ENCODE measurements at places on chromosomes 6 and 20.
A peak's percentile ranks its signal among the peaks of the same experiment; 100 is the strongest.

DNA sequence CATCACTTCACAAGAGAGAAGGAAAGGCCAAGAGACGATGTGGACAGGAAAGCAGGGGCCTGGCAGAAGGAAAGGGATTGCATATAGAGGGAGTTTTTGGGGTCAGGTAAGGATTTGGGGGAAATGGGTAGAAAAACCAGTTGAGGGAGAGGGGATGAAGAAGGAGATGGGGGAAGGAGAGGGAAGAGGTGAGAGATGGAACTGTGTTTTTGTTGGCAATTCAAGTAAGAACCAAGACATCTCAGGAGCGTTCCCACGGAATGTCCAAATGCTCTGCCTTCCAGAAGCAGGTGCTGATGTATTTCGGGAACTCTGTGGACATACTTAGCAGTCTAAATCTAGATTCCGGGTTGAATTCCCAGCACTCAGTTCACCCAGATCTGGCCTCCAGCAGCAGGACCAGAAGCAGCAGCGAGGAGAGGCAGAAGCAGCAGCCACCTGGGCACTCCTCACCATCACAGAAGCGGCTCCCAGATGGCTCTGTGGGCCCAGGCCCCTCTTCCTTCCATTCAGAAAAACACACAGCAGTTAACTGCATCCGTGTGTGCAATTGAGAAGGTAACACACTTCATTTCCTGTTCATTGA lies 88.8 kb downstream of the DZANK1 start:
- no peak for DNase-seq

- DNase-seq = no peak
Measured at GRCh38 chr6:102300350-102300749, 906.8 kb downstream of the GRIK2 start.

GRCh38 chr20:41137614-41138474 lies 501 bp downstream of the PLCG1 start:
- peak; percentile 56 for DNase-seq

DNA sequence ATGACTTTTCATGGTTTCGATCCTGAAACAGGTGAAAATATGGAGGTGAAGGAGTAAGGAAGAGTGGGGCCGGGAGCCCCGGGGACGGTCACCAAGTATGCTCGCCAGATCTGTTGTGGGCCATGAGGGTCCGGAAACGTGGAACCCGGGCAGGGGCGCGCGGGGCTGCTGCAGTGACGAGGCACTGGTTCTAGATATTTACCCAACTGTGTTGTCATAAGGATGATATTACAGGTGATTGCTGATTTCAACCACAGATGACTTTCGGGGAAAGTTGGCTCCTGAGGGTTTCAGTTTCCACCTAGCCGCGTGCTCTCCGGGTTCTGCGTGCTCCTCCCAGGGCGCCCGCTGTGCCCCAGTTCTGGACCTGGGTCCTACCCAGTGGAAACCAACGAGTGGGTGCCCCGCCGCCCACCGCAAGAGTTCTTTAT lies 12.2 kb downstream of the RAET1G start:
- no peak for DNase-seq

GRCh38 chr20:12946789-12947188 lies 62.0 kb upstream of the SPTLC3 start:
- no peak for DNase-seq

GRCh38 chr6:87572883-87573282 lies 16.9 kb downstream of the RARS2 start:
- DNase-seq = no peak

DNA sequence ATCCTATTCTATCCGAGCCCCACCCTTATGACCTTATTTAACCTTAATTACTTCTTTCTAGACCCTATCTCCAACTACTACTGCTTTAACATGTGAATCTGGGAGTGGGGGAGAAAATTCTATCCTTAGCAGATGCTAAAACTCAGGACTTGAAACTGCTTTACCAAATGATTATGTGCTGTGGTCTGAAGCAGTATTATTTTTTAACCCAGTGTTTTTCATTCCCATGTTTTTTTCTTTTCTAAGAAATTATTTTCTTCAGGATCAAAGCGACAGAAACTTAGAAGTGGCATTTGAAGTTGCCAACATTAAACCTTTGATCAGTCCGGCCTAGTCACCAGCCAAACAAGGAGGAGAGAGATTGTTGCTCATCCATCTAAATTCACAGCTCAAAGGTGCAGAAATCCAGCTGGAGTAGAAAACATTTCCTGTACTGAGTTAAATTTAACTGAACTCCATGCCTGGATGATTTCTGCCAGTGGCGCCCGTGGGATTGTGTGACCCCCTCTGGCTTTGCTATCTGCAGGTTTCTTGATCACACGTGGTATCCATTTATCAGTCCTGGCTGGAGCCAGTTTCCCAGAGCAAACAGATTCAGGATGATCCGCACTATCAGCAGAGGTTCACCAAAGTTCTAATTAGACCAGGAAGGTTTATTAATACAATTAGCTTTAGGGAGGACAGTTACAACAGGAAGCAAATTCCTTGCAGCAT lies 300.5 kb downstream of the PLCB1 start:
- no peak for DNase-seq

GRCh38 chr20:5471368-5471767 lies 154.6 kb upstream of the PROKR2 start:
- DNase-seq = no peak

- no peak for DNase-seq
Measured at GRCh38 chr6:126805861-126806260, 312.6 kb upstream of the RSPO3 start.

DNA sequence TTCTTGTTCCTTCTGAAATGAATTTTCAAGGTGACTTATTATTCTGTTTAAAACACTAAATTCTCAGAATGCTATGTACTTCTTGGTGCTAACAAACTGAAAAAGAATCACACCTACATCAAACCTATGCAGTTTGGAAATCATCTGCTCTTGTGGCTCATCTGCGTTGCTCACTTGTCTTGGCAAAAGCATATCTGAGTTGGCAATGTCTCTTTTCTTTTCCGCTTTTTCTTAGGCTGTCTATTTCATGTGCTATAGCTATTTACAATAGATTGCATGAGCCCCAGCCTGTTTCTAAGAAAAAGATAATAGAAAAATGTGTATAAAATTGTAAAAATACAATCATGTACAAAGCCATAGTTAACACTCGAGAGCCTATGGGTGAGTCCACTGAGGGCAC lies 348.9 kb upstream of the AGPAT4 start:
- no peak for DNase-seq

- DNase-seq = no peak
Measured at GRCh38 chr6:151757506-151757955, 50.0 kb upstream of the ESR1 start.

DNA sequence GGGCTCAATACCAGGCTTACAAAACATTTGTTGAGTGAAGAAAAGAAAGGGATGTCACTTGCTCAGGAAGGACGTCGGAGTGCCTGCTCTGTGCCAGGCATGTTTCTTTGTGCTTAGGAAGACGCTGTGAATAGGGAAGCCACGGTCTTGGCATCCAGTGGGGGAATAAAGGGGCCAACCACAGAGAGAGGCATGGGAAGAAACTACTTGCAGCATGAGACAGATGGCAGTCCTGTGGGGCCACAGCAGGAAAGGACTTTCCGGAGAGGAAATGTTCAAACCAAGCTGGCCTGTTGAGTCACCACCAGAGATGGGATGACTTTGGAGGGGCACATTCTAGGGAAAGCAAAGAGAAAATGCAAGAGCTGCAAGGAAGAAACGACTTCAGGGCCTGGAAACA lies 173.2 kb downstream of the CDH26 start:
- no peak for DNase-seq

- no peak for DNase-seq
Measured at GRCh38 chr20:48231253-48231930, 446.1 kb upstream of the SULF2 start.

DNA sequence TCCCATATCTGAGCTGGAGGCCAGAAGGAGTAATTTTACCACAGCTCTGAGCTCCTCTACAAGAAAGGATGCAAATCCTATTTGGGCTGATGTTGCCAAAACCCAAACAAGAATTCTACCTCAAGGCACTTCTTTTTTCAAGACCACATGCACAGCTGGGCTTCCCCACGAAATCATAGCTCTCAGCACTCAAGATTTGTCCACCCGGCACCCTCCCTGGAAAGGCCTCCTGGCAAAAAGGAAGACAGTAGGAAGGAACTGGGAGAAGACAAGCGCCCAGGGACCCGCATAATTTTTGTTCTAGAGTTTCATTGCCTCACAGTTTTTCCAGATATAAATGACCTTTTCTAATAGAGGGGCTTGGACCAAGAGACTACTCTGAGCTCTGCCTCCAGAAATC lies 90.5 kb downstream of the BANF2 start:
- DNase-seq = no peak

- DNase-seq = no peak
Measured at GRCh38 chr6:163354761-163355425, 59.6 kb upstream of the QKI start.

DNA sequence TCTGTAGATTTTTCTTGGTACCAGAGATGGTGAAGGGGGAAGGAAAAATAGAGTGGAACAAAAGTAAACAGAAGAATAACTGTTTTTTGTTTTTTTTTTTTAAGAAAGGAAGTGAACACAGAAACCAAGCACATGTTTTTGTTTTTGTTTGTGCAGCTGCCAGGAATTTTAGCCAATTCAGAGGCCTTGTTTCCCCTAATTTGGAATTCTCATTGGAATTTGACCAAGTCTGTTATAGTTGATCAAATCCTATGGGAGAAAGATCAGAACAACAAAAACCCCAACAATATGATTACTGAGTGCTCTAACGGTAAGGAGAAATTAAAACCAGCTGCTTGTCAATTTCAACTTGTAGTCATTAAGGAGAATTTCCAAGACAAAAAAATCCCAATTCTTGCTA lies 18.2 kb upstream of the IL22RA2 start:
- DNase-seq = no peak

- DNase-seq = no peak
Measured at GRCh38 chr20:46307999-46308257, 370 bp downstream of the CDH22 start.

DNA sequence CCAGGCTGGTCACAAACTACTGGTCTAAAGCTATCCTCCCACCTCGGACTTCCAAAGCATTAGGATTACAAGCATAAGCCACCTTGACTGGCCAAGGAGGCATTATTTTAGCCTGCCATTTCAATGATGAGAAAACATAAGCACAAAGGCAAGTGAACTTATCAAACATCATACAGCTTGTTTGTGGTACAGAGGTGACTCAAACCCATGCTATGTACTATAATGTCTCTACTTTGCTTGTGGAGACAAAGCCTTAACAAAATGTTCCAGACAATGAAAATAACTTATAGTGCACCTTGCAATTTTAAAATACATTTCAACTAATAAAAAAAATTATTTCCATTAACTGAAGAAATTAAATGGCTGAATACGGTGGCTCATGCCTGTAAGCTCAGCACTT lies 26.2 kb downstream of the HDAC2 start:
- no peak for DNase-seq

GRCh38 chr6:83308833-83309232 lies 115.7 kb downstream of the RWDD2A start:
- no peak for DNase-seq

GRCh38 chr6:154510144-154510905 lies at the start of gene CNKSR3:
CNKSR3 (minus strand) TSS chr6:154510685; CDS start chr6:154510114, 571 bp downstream.
- DNase-seq = no peak

DNA sequence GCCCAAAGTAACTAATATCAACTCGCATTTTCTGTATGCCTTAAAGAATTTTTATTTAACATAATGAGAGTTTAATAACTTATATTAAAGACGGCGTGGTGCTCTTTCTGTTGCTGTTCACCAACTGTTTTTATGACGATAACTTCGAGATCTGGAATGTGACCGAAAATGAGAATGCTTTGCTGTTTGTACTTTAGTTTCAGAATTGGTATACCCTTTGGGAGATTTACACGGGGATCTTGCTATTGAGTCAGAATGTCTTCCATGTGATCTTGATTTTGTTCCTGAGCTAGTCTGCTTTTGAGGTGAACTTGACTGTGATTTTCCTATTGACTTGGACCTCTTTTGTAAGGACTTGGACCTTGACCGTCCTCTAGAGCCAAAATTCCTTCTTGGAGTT lies 17.9 kb downstream of the PNRC1 start:
- no peak for DNase-seq

GRCh38 chr20:24968278-24968800 lies 19.3 kb downstream of the CST7 start:
- no peak for DNase-seq

- no peak for DNase-seq
Measured at GRCh38 chr20:54005524-54005923, 64.9 kb downstream of the BCAS1 start.

DNA sequence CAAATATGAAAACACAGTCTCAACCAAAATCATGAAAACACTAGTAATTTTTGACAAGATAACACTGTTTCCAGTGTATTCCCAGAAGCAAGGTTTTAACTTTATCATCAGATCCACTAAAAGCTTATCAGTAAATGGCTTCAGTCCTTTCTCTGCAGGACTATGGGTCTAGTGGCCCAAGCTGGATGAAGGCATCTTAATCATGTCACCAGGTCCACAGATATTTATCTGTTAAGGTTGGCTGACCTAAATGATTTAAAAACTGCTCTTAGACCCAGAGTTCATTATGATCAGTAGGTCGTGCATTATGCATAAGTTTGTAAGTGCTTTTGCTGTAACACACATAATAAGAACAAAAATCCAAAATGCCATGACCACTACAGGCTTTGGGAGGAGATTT lies 118.0 kb downstream of the MAP3K7 start:
- no peak for DNase-seq

GRCh38 chr20:43151256-43151655 lies 38.5 kb downstream of the PTPRT start:
- no peak for DNase-seq

GRCh38 chr20:10309326-10309725 lies 90.7 kb downstream of the SNAP25 start:
- no peak for DNase-seq
